ENCODE measurements at places on chromosomes 1 and 21. TPM values are rescaled to one million over a fixed set of nuclear protein-coding genes. Genes with fewer than 3 reads are reported as not detected.

DNA sequence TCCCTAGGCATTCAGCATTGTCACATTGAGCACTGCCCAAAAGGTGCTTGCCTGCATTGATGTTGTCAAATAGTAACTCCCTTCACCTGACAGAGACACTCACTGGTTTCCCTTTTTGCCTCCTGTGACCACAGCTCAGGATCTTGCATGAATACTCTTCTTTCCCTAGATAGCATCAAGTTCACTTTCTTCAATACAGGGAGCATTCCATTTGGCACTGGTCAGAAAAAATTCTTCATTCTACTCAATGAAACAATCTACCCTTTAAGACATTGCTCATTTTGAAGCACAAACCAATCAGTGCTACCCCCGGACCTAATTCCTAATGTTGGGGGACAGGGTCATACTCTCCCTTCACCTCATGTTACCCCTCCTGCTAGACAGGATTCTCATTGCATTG is 319.0 kb upstream of the SNX7 start:
- no peak for DNase-seq

DNA sequence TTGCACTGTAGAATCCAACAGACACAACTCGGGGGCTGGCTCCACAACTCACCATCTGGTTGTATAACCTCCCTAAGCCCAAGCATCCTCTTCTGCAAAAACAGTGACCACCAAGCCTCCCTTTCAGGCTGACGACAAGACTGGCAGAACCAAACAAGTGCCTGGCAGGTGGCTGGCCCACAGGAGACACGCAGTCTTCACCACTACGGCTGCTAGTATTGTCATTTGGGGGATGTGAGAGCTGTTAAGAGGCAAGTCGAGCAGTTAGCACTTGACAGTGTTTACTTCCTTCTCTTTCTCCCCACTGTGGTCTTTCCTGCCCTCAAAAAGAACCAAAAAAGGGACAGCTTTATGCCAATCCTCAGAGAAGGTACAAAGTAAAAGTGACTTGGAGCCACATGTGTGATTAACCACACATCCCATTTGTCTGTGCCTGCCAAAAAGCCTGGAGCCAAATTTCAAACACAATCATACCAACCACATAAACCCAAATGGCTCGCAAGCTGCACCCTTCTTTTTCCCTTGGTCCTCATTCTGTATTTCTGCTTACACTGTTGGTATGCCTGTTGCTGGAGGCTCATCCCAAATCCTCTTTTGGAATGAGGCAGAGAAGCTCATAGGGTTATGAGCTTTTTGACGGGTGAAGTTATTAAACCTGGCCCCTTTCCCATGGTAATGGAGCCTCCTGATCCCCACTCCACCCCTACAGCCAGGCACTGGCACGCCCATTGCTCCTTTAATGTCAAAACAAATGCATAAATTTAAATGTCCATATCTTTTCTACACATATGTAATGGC is 94.1 kb downstream of the TGFBR3 start:
- DNase-seq, result no peak

GRCh38 chr1:7640920-7641585 is 130.0 kb upstream of the VAMP3 start:
- DNase-seq, result no peak

GRCh38 chr1:6485168-6486101 is 6.0 kb downstream of the PLEKHG5 start:
- no peak for DNase-seq

DNA sequence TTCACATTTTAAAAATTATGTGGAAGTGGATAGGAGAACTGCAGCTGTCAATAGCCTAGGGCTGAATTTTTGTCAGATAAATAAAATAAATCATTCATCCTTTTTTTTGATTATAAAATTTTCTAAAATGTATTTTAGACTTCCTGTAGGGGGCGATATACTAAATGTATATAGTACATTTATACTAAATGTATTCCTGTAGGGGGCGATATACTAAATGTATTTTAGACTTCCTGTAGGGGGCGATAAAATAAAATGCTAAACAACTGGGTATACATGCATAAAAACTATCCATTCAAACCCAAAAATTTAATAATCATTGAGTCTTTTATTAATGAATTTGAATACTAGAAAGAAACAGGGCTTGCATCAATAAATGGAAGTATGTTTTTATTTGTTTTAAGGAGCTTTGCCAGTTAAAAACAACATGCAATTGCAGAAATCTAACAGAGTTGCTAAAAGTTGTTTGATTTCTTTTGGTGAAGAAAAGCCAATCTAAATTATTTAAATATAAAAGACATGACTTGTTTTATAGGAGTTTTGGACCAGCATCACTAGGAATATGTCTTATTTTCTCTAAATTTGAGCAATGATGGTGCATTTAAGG is 31.4 kb downstream of the CLCA1 start:
- DNase-seq, result no peak

DNA sequence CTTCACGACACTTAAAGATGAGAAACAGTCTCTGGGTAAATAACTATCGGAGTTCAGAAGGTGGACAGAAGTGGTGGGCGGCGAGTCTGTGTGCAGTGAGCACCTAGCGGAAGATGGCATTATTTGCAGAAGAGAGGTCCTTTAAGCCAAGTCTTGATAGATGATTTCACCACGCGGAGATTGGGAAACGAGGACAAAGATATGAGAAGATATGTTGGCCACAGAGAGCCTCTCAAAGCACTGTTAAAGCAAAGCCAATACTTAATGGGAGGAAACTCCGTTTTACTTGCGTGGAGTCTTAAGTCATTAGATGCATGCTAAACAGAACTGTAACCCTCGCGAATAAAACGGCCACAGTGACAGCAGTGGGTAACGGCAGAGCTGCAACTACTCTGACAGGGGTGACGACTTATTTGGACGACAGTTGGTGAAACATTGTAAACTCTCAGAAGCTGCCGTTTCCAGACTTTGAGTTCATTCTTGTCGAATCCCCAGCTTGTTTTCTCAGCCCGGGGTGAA is 577 bp upstream of the CEP350 start:
- peak; percentile 22 for DNase-seq

GRCh38 chr1:167081594-167082156 is 8.5 kb downstream of the GPA33 start:
- DNase-seq, result no peak

DNA sequence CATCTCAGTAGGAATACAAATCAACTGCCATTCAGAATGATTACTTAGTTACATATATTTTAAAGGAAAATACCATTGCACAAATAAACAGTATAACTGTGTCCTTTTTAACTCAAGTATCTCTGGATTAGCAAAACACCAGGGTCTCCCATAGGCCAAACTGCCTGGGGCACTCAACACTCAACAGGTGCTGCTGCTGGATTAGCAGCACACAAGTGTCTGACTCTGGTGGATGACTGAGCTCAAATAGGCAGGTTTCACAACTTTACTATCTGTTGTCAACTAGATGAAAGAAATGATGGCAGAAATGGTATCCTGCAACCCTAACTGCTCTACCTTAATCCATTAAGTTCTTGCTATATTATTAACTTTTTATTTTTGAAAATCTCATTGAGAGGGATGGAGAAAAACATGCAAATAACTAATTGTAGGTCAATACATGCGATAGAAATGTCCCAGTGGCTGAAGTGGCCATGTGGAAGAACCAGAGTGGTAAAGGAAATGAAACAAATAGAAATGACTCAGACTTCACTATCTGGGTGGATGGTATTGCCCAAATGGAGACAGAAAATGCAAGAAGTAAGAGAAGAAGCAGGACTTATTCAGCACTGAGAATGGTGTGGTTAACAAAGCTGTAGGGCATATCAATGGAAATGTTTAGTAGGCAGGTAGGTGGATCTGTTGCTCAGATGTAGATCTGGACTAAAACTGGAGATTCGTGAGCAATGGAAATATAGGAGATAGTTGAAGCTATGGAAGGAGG is 90.8 kb upstream of the CCDC190 start:
- no peak for DNase-seq

Gene NEGR1
- 26.9 TPM for total RNA-seq

DNA sequence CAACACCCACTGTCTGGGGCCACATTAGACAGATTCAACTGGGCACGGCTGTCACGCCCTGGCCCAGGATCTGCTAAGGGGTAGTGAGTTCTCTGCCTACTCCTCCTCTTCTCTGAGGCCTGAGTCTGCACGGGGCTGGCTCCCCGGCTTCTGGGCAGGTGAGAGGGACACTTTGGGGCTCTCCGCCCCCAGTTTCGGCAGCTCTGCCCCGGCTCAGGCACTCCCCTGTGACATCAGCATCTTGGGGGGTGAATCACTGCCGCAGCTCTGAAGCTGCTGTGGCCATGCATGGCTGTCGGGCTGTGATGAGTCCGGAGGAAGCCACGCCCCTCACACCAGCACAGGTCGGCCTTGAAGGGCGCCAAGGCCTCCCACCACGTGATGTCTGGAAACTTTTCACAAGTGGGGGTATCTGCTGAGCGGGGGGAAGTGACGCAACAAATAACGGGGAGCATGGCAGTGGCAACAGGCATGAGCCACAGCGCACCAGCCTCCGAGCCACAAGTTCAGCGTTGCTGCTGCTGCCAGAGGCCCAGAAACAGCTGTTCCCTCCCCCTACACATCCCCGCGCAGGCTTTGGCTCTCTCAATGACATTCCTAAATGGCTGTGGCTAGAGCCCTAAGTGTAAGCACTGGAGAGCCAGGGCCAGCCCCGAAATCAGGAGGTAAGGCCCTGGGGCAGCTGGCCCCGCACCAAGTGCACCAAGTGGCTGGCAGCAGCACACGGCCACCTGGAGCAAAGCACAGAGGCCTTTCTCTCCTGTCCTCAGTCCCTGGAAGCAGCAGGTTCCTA is 26.3 kb downstream of the ZBTB17 start:
- peak; percentile 86 for DNase-seq

GRCh38 chr1:119655154-119655553 is 7.1 kb upstream of the ZNF697 start:
- no peak for DNase-seq

DNA sequence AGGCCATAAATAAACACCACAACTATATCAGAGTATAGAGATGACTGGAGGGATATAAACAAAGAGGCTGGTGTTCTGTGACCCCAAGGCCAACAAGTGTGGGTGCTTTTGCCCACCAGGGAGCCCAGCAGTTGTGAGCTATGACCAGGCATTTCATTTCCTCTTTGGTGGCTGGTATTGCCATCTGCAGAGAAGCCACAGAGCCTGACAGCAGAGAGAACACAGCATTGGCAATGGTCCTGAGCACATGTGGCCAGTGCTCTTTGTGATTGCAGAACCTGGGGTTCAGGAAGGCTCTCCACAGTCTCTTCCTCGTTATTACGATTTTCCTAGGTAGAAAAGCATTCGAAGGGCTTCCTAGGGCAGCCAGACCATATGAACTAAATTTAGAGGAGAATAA is 112.3 kb downstream of the TM2D1 start:
- DNase-seq, result no peak

Gene CRP
- total RNA-seq, result 46.3 TPM

Gene LCA5L
- total RNA-seq, result 2.7 TPM
